ENCODE measurements at places on chromosomes 1 and 21. TPM values are rescaled to one million over a fixed set of nuclear protein-coding genes. Genes with fewer than 3 reads are reported as not detected.

The RGS16 gene
- total RNA-seq: 0.07 TPM

The LDLRAD1 gene
- not detected for total RNA-seq

The RAVER2 gene
- total RNA-seq: 16.3 TPM

The SPRR2G gene
- total RNA-seq: not detected

The RAB25 gene
- total RNA-seq: not detected

The ZNF691 gene
- total RNA-seq: 5.7 TPM

The IL20 gene
- total RNA-seq: not detected

The FLG2 gene
- total RNA-seq: not detected

The SYPL2 gene
- total RNA-seq: 0.05 TPM

The METTL18 gene
- total RNA-seq: 7.9 TPM

The MEX3A gene
- 2.8 TPM for total RNA-seq

The RBM34 gene
- 48.8 TPM for total RNA-seq

The SYCP1 gene
- not detected for total RNA-seq

The TACSTD2 gene
- total RNA-seq: 10.3 TPM

The PTPN22 gene
- 3.1 TPM for total RNA-seq

The GSTM5 gene
- total RNA-seq: not detected

The DMRTA2 gene
- total RNA-seq: not detected

The EFNA1 gene
- 33.2 TPM for total RNA-seq

The IL23R gene
- total RNA-seq: not detected

The THEM5 gene
- total RNA-seq: not detected

The SPRR2E gene
- not detected for total RNA-seq

The DMBX1 gene
- total RNA-seq: not detected

The LCE6A gene
- total RNA-seq: not detected

The OLIG2 gene
- not detected for total RNA-seq

The TGFBR3 gene
- 6.5 TPM for total RNA-seq

The TSTD1 gene
- total RNA-seq: 1.5 TPM

The TINAGL1 gene
- total RNA-seq: 1,345 TPM

The AXDND1 gene
- total RNA-seq: not detected

The NPHS2 gene
- not detected for total RNA-seq

The OR10J1 gene
- total RNA-seq: not detected

The FABP3 gene
- 3.9 TPM for total RNA-seq

The CDK18 gene
- total RNA-seq: 1.4 TPM

The KCNK1 gene
- not detected for total RNA-seq

The TNFSF18 gene
- total RNA-seq: 109 TPM

The KLHDC9 gene
- total RNA-seq: 1.1 TPM

The SAMSN1 gene
- 0.33 TPM for total RNA-seq

The PRRX1 gene
- total RNA-seq: not detected

The HSD3B2 gene
- not detected for total RNA-seq

The LRRN2 gene
- 0.05 TPM for total RNA-seq

The LAD1 gene
- not detected for total RNA-seq

The VTCN1 gene
- total RNA-seq: not detected

The TNFRSF18 gene
- not detected for total RNA-seq

The CELA3A gene
- not detected for total RNA-seq

The TDRD5 gene
- 0.05 TPM for total RNA-seq

The NBPF11 gene
- total RNA-seq: 1.7 TPM

All from mammary microvascular endothelial cell (primary cell).